ENCODE measurements at places on chromosomes 13 and 19.
A peak's percentile ranks its signal among the peaks of the same experiment; 100 is the strongest.

- no peak for DNase-seq
Observed at GRCh38 chr13:35765366-35765765, 288.9 kb upstream of the MAB21L1 start.

- DNase-seq: no peak
Observed at GRCh38 chr19:52735734-52736133, 890 bp upstream of the ZNF611 start.

DNA sequence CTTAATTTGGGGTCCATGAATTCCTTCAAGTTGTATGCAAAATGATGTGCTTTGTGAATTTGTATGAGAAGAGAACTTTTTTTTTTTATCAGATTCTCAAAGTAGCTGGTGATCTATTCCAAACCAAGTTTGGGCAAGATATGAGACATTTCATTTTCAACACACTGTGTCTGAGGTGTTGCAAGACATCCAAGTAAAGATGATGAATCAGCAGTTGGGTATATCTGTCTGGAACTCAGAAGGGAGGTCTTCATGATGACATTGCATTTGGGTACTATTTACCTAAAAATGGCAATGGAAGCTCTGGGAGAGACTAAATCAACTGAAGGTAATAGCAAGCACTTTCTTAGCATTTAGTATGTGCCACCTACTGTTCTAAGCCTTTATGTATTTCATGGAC is 2.8 kb downstream of the FAM124A start:
- no peak for DNase-seq

DNA sequence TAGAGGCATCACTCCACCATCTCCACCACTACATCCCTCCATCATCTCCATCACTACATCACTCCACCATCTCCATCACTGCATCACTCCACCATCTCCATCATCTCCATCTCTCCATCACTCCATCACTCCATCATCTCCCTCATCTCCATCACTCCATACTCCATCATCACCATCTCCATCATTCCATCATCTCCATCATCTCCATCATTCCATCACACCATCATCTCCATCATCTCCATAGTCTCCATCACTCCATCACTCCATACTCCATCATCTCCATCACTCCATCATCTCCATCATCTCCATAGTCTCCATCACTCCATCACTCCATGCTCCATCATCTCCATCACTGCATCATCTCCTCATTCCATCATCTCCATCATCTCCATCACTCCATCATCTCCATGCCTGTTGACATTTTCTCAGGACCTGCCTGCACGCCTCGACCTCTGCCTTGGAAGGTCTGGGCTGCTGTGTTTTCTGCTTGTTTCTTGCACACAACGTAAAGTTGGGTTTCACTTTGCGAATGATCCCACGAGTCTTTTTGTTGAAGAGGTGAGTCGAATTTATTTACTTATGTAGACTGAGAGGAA is 21.2 kb upstream of the RASA3 start:
- no peak for DNase-seq

DNA sequence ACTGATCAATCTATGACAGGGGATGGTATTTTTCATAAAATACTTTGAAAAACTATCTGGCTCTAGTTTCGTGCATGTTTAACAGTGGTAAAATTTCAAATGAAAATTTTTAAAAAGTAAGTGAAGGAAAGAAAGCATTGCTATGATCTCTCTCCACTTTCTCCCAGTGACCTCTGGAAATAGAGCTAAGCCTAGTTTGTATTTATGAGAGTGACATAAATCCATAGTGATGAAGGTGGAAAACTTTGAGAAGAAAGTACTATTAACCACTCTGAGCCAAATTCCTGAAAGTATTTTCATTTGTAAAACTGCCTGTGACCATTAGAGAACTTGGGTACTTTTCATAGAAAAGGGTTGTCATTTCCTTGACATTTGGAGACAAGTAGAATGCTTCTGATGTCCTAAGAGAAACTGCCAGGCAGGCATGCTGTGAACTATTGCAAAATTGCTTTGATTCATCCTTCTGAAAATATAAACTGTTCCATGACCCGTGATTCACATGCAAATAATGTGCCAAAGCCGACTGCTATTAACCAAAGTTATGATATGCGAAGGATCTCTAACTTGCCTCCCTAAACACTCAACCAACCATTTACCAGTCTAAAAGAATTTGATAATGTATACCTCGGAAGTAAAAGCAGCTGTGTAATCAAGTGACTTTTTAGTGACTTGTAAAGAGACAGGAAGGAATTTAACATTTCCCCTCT is 133.2 kb downstream of the VWA8 start:
- peak; percentile 81 for DNase-seq

DNA sequence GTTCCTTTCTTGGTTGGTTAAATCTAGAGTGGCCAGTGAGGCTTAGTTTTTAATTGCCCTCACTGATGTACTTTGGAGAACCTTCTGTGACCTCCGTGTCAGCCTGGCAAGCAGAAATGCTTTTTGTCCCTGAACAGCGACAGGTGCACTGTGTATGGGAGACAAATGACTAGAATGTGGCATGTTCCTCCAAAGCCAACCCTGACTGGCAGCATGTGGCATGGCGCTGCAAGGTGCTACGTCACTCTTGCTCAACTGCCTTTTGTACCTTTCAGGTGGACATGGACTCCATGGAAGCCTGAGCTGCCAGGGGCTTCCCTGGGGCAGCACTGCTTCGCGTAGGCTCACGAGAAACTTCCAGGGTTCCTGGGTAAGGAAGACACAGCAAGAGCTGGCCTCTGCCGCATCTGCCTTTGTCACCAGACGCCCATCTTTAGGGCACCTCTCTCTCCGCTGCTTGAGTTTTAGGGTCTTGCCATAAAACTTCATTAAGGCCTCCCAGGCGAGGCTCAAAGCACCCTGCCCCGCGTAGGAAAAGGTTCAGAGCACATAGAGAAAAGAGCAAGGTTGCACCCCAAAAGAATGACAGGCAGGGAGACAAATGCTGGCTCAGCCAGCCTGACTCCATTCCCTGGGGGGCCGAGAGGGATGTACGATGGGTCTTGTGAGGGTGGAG is 167.1 kb upstream of the SOX1 start:
- DNase-seq: no peak

GRCh38 chr13:108326309-108326708 is 56.8 kb downstream of the TNFSF13B start:
- DNase-seq: no peak

DNA sequence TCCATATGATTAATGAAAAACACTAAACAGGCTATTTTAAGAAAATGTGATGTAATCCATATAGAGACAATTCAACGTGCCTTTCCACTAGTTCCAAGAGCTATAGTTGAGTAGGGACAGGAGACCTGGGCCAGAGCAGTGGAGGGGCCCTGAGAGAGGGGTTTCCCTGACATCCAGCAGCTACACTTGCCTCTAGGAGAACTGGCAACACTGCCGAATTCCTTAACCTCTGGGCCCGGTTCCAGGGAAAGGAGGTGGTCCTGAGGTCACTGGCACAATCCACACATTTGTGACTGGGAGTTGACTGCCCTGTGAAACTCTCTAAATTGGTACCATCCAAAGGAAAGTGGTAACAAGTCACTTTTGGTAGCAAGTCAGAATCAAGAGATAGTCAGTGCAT is 264.4 kb downstream of the DCLK1 start:
- no peak for DNase-seq

DNA sequence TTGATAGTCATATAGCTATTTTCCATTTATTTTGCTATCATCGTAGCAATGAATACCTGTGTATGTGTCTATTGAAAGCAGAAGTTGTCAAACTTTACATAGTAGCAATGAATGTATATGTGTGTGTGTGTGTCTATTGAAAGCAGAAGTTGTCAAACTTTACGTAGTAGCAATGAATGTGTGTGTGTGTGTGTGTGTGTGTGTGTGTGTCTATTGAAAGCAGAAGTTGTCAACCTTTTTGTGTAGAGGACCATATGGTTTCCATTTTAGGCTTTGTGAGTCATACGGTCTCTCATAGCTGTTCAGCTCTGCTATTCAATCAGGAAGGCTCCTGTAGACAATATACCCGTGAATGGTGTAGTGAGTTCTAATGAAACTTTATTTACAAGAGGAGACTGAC is 20.8 kb downstream of the NLRP4 start:
- DNase-seq: no peak

DNA sequence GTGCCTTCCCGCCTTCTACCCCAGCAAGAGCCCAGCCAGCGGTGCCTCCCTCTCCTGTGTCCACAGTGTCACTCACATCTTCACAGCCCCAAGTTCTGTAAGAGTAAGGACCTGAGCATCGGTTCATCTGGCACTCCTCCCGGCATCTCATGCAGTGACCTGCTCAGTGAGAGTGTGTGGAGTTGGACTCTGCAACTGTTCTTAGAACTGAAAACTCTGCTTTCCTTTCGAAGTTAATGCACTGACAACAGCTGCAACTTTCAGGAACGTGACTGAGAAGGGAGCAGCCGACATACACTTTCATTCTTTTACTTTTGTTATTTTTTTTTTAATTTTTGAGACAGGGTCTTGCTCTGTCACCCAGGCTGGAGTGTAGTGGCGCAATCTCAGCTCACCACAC is 41.2 kb downstream of the CEP89 start:
- DNase-seq: no peak

Measured in astrocyte of the cerebellum (primary cell).